Memory B cell (primary cell): ENCODE measurements at places on chromosomes 7 and 10.

DNA sequence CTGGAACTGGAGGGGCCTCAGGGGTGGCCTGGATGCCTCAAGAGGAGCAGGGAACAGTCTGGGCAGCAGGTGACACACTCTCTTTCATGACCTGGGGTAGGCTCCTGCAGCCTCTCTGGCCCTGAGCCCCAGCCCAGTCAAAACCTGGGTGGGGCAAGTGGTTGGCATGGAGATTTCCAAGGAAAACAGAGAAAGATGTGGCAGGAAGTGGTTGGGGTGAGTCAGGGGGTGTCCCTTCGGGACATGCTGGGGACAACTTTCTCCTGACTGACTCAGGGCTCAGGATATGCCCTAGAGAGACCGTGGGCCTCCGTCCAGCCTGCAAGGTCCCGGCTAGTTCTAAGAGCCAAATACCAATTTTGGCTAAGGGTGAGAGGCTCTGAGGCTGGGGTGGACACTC is 2.9 kb downstream of the AQP1 start:
- DNase-seq, result no peak

GRCh38 chr10:98427011-98427515 is 12.1 kb upstream of the PYROXD2 start:
- DNase-seq, result no peak

GRCh38 chr10:129792141-129792540 is 171.9 kb downstream of the EBF3 start:
- DNase-seq, result no peak

DNA sequence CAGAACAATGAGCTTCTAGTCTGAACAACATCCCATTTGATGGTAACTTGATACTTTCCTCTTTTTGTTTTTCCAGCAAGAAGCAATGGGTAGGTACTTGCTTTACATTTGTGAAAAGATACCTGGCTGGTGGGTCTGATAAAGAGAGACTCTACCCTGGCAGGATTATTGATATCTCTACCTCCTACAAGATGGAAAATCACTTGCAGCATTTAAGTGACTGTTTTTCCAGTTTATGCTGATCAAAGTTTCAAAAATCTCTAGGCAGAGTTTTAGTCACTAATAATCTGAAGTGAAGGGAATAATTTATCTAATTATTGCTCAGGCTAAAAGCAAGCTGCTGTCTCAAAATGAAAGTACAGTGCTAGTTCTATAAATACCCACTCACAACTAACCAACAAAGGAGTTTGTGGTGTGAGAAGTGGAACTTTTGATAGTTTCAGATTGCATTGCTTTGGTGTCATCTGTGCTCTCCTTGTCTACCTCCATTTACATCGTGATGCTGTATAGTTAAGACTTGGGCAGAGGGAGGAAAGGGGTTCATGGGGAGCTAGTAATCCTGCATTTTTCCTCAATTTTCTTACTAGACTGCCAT is 86.0 kb upstream of the ANKRD1 start:
- DNase-seq, result no peak

GRCh38 chr7:133829336-133829897 is 297.7 kb upstream of the LRGUK start:
- no peak for DNase-seq
